ENCODE measurements at places on chromosomes 6 and 20.

DNA sequence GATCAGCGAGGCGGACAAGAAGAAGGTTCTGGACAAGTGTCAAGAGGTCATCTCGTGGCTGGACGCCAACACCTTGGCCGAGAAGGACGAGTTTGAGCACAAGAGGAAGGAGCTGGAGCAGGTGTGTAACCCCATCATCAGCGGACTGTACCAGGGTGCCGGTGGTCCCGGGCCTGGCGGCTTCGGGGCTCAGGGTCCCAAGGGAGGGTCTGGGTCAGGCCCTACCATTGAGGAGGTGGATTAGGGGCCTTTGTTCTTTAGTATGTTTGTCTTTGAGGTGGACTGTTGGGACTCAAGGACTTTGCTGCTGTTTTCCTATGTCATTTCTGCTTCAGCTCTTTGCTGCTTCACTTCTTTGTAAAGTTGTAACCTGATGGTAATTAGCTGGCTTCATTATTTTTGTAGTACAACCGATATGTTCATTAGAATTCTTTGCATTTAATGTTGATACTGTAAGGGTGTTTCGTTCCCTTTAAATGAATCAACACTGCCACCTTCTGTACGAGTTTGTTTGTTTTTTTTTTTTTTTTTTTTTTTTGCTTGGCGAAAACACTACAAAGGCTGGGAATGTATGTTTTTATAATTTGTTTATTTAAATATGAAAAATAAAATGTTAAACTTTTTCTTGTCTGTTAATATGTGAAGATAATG lies 2.2 kb downstream of the HSPA1B start:
- no peak for DNase-seq

GRCh38 chr6:85470023-85470410 lies 20.1 kb downstream of the NT5E start:
- DNase-seq = no peak

DNA sequence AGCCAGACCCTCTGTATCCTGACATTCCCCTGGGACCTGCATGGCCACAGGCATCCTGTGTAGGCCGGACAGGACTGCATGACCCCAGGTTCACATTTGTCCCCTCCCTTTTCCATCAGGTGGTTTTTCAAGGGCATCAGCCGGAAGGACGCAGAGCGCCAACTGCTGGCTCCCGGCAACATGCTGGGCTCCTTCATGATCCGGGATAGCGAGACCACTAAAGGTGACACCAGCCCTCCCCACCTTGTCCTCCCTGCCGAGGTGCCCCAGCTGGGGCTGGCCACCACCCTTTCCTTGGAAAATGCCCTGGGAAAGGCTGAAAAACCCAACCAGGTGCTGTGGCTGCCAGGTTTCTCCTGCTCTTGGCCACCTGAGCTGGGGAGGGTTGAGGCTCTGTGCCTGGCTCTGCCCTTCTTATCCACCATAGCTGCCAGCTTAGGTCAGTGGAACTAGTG lies 27.6 kb downstream of the HCK start:
- no peak for DNase-seq

GRCh38 chr6:131134980-131135243 lies 355 bp upstream of the AKAP7 start:
- DNase-seq = no peak

GRCh38 chr6:158808442-158808833 lies 10.7 kb downstream of the EZR start:
- no peak for DNase-seq

DNA sequence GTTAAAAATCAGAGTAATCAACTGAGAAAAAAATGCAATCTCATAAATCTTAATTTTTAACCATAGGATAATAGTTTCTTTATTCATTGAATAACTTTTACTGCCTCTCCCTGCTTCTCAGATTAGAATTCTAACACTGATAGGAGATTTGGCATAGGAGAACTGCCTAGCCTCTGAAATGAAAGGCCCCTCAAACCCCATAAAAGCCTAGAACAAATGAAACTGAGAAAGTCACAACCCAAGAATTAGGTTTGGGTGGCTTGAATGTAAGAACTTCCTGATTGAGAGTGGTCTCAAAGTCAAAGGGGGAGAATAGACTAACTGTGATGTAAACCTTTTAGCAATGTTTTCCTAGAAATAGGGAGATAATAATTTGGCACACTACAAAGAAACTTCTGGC lies 52.2 kb downstream of the SAMD5 start:
- DNase-seq = no peak

DNA sequence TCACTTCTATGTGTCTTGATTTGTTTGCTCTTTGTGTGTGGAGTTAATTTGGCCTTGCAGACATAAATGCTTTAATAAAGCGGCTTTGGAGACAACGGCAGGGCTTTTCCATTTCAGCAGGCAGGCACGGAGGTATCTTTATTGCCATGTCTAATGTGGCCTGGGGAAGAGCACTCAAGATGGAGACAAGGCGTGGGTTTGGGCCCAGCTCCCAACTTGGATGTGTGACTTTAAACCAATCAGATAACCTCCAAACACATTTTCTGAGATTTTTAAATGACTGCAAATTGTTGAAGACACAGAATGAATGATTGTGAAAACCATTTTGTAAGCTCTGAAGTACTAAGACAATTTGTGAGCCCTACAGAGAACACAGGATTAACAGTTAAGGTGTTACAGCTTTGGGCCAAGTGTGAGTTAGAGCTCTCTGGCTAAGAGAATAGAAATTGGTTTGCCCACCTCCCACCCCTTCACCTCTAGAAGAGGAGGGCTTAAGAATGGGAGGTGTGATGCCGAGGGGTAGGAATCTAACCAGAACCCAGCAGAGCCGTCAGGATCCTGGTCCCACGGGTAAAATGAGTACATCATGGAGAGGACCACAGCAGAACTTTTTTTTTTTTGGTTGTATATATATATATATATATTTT lies 9.0 kb downstream of the DYNLT1 start:
- no peak for DNase-seq

GRCh38 chr6:27728442-27728841 lies 183.8 kb downstream of the OR2B2 start:
- DNase-seq = no peak

DNA sequence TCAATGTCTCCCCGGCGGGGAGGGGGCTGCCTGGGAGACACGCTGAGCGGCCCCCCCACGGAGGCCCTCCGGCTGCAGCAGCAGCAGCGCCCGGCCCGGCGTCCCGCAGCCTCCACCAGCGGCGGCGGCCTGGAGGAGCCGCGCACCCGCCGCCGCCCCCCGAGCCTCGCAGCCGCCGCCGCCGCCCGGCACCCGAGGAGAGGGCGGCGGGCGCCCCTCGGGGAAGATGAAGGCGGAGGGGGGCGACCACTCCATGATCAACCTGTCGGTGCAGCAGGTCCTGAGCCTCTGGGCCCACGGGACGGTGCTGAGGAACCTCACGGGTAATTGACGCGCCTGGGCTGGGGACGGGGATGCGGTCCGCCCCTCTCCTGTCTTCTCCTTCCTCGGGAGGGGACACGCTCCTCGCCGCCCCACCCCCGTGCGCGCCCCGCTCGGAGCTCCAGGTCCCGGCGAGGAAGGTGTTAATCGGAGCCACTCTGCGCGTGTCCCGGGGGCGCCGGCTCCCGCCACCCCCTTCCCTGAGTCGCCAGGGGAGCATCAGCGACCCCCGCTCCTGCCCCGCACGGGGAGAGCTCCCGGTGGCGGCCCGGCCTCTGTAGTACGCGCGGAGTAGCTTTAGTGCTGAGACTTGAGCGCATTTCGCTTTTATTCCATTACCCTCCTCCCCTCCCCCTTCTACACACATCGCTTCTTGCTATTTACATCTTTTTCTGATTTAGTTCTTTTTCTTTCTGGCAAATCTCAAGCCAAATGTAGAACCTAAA lies 686 bp downstream of the TMEM170B start:
- no peak for DNase-seq

GRCh38 chr20:44743080-44743701 lies 2.5 kb upstream of the KCNK15 start:
- DNase-seq = no peak

- peak; percentile 85 for DNase-seq
These were observed 144.5 kb downstream of the CEBPB start for GRCh38 chr20:50335105-50335504.

DNA sequence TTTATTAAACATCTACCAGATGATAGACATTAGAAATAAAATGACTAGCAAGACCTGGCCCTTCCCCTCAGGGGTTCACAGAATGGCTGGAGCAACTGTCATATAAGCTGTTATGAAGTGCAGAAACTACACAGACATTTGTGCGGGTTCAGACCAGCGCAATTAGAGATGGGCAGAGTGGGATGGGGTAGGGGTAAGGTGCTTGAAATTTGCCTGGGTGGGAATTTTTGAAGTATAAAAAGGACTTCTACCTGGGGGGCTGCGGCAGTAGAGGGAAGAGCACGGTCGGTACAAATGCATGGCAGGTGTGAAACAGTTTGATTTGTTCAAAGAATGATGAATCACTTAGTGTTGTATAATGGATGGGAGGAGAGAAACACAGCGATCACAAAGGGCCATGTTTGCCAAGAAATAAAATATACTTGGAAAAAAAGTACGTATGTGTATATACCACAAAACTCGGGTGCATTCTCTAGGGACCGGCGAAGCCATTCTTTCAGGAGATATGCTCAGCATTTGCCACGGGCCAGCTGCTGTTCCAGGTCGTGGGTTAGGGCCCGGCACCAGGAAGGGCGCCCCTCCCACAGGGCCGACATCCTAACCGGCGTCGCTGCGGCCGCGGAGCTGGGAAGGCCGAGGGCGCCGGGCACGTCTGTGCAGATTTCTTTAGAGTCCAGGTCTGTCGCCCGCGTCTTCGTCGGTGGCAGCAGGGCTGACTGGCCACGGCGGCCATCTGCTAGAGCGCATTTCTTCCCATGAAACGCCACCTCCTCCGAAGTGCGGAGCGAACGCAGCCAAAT lies 809 bp upstream of the NOL7 start:
- DNase-seq = peak; percentile 49

- no peak for DNase-seq
These were observed 105.9 kb downstream of the LY86 start for GRCh38 chr6:6694368-6694780.

- DNase-seq = no peak
These were observed 43.0 kb downstream of the FAM184A start for GRCh38 chr6:119035459-119035858.

DNA sequence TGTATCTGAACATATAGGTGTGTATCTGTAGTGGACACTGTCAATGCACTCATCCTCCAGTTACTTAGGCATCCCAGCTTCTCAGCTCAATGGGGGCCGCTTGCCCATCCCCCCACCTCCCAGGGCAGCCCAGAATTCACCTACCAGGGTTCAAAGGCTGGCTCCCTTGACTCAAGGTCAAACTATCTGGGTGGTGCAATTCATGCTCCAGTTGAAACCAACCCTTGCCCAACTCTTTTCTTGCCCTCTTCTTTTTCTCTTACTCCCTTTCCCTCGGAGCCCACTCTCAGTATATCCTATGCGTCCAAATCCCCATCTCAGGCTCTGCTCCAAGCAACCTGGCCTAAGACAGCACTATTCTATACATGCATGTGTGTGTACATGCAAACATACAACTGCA lies 127.4 kb downstream of the BCAS1 start:
- DNase-seq = no peak

- no peak for DNase-seq
These were observed 463.7 kb downstream of the CDC5L start for GRCh38 chr6:44851176-44851575.

GRCh38 chr6:44706011-44706410 lies 318.5 kb downstream of the CDC5L start:
- no peak for DNase-seq

GRCh38 chr6:90212274-90212673 lies 84.4 kb downstream of the BACH2 start:
- DNase-seq = no peak

GRCh38 chr20:5511930-5512329 lies 195.2 kb upstream of the PROKR2 start:
- no peak for DNase-seq

DNA sequence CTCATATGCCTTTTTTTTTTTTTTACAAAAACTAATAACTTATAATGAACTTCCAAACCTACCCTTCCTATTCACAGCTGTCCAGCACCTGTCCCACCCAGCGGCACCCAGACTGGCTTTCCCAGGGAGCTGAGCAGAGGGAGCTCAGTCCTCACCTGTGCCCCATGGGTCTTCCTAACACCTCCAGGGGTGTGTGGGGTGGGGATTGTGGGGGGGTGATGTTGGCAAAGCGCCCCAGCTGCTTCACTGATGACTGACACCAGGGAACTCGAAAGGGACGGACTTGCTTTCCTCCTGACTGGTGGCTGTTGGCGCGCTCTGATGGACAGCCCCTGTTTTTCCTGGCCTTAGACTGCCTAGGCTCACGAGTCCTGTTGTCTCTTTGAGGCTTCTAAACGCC lies 14.2 kb upstream of the SYNJ2 start:
- DNase-seq = no peak

- DNase-seq = no peak
These were observed 6.2 kb downstream of the ELMO2 start for GRCh38 chr20:46400253-46400652.

DNA sequence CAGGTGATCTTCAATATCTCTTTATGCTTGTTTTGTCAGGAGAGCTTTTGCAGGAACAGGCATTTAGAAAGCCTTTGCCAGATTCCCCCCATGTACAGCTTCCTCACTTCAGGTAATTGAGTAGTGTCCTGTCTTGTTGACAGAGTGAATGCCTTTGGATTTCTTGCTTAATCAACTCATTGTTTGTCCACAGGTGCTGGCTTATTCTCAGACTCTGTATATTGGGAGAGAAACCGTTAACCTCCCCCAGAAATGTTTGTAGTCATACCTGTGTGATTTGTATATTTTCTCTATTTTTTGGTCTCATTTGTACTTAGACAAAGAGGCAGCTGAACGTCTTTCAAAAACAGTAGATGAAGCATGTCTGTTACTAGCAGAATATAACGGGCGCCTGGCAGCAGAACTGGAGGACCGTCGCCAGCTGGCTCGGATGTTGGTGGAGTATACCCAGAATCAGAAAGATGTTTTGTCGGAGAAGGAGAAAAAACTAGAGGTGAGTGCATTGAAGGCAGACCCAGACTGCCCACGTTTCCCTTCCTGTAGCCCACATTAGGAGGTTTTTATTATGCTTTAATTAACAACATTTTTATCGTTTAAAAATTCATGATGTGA lies 32.3 kb downstream of the RPRD1B start:
- no peak for DNase-seq

DNA sequence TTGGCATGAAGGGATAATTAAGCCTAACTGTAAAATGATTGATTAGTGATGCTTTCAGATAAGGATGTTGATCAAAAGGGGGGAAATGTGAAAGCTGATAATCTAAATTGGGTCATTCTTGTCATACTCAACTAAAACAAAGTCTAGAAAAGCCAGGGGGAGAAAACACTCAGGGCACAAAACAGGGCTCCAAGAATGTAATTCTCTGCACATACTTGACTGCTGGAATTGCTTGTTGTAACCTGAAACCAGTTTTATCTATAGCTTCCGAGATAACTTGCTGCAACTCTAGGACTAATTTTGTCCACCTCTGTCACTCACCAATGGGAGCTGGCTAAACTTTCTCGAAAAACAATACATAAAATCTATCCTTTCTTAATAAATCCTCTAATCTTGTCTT lies 310.3 kb downstream of the CLVS2 start:
- no peak for DNase-seq

All from RWPE1 (cell line).